ENCODE measurements at places on chromosomes 7 and 10.

DNA sequence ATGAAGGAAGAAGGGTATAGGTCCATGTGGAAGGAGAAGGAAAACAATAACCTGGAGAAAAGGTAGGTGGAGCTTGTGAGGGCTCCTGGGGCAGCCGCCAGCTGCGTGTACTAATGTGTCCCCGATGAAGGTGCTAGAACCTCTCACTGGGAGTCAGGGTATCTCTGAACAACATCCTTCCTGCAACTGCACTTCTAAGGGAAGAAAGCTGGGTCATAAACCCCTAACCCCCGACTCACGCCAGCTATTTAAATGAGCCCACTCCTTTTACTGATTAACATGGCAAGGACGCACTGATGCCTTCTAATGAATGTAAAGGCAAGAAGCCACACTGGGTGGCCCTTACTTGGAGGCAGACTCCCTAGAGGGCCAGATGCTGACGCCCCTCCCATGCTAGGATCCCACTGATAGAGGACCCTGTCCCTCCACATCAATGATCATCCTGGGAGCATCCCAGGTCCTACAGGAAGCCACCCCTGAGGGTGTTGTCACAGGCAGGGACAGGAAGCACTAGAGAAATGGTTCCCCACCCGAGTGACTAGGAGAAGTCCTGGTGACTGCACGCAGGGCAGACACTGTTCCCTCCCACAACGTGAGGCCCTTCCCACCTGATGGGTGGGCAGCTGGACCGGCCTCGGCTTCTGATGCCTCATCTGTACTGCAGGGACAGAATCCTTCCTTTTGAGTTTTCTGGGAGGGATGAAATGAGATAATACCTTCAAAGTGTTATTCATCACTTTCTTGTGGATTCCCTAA, 20.4 kb downstream of the JCAD start:
- no peak for DNase-seq

DNA sequence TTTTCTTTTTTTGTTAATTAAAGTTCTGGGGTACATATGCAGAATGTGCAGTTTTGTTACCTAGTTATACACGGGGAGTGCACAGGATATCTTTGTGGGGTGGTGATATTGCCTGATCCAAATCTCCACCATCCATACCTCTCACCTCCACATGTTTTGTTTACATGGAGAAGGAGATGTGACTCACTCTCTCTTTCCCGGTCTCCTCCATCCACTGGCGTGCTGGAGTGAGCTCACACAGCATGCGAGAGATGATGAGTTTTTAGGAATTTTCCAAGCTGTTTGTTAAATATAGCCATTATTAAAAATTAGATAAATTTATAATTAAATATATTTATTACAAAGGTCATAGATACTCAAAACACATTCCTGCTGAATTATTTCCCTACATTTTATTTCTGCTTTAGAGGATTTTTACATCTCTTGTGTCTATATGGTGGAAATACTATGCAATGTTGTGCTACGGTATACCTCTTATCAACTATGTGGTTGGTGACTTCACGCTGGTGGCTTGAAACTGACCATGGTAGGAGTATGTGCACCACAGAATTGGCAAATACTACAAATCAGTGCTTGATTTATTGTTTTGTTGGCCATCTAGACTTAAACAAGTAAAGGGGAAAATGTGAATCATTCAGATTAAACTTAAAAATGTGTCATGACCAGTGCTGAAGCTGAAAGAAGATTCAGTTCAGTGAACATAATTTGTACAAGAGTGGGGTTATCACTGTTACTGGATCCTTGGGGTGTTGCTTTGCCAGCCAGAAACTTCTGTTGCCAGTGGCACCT, 107.9 kb upstream of the FAM180A start:
- no peak for DNase-seq

DNA sequence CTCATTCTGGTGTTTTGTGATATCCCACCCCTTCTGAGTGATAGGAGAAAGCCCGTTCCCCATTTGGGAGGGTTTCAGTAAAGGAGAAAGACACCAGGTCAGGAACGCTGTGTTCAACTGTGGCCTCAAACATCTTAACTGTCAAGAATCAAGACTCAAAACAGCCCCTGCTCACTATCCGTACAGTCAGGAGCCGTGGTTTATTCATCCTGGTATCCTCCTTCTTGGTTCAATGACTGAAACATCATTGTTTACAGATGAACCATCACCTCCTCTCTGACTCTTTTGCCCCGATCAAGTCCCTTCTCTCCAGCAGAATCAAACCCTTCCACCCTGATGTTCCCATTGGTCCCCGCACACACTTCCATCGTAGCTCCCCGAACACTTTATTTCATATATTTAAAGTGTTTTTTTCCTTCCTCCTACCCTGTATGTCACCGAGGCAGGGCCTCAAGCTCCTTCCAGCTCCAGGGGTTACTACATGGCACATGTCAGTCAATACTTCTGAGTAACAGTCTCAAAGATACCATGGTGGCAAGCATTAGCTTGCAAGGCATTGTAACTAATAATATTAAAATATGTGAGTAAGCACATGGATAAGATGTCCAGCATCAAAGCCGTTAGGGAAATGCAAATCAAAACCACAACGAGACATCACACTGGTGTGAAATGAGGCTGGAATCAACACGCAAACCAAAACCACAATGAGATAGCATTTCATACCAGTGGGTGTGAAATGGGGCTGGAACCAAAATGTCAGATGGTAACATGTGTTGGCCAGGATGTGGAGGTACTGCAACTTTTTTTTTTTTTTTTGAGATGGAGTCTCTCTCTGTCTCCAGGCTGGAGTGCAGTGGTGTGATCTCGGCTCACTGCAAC, 124.7 kb upstream of the C1QL3 start:
- DNase-seq, result no peak

DNA sequence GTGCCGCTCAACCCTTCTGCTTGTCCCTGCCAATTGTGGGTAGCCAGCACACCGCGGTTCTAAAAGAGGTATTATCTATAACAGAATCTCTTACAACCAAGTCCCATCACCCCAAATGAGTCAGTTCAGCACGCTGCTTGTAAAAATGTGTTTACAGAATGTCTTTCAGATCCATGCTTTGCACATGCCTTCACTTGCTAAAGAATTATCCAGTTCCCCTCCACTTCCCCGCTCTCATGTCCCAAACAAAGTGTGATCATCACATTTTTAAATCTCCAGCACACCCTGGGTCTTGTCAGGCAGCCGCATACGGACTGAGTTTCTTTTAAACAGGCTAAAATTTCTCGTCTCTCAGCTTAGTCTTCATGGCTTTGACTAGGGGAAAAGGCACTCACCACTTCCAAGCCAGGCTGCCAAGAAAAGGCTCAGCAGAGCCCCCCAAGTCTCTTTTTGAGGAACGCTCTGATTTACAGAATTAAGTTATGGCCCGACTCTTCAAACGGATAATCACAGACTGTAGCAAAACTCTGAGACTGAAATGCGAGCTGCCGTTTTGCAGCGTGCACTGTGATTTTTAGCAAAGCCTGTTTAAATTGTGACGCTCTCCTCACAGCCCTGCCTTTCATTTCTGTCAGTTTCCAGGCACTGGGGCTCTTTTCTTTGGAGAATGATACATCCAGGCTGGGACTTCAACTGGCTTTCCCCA, 29.8 kb upstream of the FGFR2 start:
- DNase-seq, result no peak

Data from stimulated activated CD8-positive, alpha-beta memory T cell treated with anti-CD3 and anti-CD28 coated beads, Interleukin-15, amount 100 ng/mL, for 4 hours (primary cell).